ENCODE measurements at places on chromosomes 11 and 22.

GRCh38 chr11:79336797-79337517, 103.9 kb downstream of the TENM4 start:
- no peak for DNase-seq

GRCh38 chr11:17563231-17563646, 16.2 kb downstream of the OTOG start:
- DNase-seq = no peak

GRCh38 chr11:36365907-36366306, 69.8 kb downstream of the PRR5L start:
- DNase-seq = no peak

- DNase-seq = no peak
These were observed 13.1 kb downstream of the USH1C start for GRCh38 chr11:17531071-17531600.

DNA sequence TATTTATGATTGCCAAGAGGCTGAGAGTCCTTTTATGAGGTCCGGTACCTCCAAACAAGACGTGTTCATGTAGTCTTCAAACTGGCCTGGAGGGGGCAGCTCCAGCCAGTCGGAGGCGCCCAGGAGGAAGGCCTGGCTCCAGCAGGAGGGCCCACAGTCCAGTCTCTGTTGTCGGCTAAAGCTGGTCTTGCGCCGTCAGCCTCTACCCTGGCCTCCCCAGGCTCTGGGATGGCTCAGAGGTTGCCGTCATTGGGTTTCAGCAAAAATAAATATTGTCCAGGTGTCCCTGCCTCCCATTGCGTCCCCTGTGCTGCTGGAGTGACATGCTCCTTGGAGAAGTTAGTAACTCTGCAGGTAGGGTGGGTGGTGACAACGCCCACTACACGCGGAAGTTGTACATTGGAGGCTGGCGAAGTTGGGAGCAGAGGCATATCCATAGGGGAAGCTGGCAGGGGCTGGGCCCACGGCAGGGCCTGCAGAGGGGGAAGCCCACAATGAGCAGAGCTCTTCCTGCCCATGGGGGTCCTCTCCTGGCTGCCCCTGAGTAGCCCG, 1.0 kb upstream of the SLC25A1 start:
- DNase-seq = no peak

DNA sequence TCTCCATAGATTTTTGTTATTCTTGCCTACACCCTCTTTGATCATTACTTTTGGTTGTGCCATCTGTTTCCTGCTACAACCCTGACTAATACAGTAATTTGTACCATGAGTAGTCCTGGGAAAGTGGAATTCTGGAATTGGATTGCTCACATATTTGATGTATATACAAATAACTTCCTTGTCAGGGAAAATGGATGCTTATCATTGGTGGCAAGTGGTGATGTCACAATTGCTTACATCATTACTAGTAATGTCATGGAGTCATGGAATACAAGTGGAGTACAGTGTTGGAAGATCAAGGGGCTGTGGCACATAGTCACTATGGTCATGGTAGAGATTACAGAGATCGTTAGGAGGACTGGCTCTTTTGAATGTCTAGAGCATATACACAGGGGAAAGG, 24.4 kb downstream of the AASDHPPT start:
- no peak for DNase-seq

GRCh38 chr11:61846362-61847020, 18.4 kb downstream of the FADS2 start:
- DNase-seq = no peak

GRCh38 chr11:36034551-36035331, 90.9 kb downstream of the LDLRAD3 start:
- DNase-seq = no peak

DNA sequence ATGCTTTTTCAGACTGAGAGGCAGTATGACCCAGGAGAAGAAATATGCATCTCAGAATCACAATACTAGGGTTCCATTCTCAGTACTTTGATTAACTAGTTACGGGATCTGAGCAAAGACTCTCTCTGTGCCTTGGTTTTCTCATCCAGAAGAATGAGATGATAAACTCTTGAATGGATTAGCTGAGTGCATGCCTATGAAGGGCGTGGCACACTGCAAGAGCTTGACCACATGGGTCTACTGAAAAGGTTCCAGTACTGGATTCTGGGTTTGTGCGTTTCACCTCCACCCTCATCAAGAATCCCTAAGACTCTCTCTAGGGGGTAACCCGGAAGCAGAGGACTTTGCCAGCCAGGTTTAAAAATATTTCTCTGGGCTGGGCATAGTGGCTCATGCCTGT, 25.6 kb downstream of the PGA5 start:
- no peak for DNase-seq

DNA sequence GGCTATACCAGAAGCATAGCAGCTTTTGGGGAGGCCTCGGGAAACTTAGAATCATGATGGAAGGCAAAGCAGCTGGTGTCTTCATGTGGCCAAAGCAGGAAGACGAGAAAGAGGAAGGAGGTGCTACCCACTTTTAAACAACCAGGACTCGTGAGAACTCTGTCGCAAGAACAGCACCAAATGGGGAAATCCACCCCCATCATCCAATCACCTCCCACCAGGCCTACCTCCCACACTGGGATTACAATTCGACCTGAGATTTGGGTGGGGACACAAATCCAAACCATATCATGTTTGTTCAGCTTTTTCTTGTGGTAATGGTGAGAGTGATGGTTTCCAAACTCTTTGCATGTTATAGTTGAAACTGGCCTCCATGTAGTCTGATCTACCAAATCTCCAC, 32.5 kb upstream of the OR10D3 start:
- DNase-seq = no peak

DNA sequence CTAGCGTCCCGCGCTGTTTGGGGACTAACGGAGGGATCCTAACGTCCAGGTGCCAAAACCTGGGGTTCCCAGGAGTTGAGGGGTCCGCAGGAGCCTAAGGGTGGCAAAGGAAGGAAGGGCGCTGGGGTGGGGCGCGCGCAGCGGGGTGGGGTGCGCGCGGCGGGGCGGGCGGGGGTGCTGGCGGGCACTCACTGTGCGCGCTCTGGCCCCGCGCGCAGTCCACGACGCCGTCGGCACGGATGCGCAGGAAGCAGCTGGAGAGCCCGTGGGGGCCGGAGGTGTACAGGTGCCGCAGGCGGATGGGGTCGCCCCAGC, 412 bp downstream of the FGF19 start:
- no peak for DNase-seq

Data from NCI-H1048 (cell line).